Vagina (tissue), 2 donors: ENCODE measurements at places on chromosomes 13 and 19.

DNA sequence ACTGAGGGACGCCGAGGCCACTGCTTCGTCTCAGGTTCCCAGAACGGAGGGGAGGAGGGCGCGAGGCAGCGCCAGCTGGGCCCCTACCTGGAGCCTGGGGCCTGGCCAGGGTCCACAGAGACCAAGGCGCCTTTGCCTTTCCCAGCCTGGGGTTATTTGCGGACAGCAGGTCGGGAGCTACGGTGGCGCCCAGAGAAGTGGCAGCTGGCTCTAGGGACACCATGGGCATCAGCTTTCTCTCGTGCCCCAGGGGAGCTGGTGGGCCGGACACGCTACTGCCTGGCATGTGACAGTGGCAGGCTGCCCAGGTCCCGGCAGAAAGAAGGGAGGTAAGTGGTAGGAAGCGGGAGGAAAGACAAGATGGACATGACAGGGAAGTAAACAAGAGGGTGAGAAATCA is 19.0 kb downstream of the AKT2 start:
- DNase-seq, result no peak

GRCh38 chr13:98299966-98300350 is 122.9 kb upstream of the RNF113B start:
- no peak for DNase-seq

DNA sequence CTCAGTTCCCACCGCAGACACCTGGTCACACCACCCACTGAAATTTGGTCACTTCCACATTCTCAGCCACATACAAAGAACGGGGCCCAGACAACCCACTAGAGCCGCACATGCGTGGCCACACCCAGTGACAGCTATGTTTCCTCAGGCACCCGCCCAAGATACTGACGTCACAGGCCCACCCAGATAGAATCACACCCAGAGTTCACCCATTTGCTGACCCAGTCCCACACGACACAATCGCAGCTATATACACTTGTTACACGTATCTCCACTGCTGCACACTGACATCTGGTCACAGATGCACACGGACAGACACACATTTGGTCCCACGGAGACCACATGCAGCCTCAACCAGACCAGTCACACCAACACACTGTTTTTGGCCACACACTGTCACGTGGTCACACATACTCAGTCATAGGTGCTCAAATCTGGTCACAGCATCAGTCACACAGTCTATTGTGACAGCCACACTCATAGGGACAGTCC is 2.9 kb downstream of the NUMBL start:
- no peak for DNase-seq

- no peak for DNase-seq
These were observed 2.1 kb downstream of the ZMYM2 start for GRCh38 chr13:19960653-19960976.

DNA sequence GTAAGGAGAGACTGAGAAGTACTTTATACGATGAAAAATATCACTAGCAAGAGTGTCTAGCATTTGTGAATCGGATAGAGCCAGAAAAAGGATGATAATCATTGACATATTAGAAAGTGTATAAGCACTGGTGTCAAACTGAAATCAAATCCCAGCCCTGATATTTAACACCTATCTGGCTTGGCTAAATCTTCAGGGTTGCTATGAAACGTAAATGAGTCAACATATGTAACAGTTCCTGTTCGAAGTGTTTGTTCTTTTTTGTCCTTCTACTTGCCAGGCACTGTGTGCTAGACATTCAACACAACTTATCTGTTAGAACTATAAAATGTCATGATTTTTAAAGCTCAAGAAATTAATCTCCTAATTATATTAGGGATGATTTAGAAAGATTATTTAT is 40.8 kb downstream of the SERPINE3 start:
- no peak for DNase-seq

DNA sequence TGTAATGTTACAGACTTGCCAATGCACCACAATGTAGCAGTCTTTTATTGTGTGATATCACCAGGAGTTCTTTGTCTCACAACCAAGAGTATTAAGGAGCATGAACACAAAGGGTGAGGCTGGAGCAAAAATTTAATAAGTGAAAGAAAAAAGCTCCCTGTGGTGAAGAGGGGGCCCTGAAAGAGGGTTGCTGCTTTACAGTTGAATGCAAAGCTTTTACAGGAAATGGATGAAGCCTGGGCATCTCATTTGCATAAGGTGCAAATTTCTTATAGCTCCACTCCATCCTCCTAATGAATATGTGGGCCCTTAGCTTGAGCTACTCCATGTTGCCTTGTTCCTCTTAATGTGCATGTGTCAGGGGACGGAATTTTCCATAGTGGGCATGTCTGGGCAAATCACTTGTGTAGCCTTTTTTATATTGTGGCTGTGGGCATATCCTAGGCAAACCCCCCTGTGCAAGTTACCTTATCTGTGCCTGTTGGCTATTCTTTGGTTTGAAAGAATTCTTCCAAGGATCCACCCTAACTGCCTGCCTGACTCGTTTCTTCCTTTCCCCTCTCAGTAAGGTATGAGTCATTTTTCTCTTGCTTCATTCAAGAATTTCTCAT is 45.3 kb upstream of the TRPC4 start:
- no peak for DNase-seq

DNA sequence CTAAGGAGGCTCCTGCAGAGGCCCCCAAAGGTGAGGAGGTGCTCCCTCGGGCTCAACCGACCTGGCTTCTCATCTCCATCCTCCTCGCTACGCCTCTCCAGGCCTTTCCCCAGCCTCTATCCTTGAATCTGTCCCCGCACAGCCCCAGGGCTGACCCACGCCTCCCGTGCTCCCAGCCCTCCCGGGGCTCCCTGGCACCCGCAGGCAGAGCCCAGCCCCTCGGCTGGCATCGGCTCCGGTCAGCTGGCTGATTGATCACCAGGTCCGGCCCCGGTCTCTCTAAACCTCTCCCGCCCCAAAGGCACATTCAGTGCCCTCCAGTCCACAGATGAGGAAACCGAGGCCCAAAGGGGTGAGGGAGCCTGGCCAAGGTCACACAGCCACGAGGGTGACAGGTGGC is 2.5 kb downstream of the MYBPC2 start:
- no peak for DNase-seq

- no peak for DNase-seq
These were observed 1.1 kb downstream of the ZNF835 start for GRCh38 chr19:56670401-56670960.

GRCh38 chr19:7559102-7559501 is 23.6 kb downstream of the PNPLA6 start:
- no peak for DNase-seq

DNA sequence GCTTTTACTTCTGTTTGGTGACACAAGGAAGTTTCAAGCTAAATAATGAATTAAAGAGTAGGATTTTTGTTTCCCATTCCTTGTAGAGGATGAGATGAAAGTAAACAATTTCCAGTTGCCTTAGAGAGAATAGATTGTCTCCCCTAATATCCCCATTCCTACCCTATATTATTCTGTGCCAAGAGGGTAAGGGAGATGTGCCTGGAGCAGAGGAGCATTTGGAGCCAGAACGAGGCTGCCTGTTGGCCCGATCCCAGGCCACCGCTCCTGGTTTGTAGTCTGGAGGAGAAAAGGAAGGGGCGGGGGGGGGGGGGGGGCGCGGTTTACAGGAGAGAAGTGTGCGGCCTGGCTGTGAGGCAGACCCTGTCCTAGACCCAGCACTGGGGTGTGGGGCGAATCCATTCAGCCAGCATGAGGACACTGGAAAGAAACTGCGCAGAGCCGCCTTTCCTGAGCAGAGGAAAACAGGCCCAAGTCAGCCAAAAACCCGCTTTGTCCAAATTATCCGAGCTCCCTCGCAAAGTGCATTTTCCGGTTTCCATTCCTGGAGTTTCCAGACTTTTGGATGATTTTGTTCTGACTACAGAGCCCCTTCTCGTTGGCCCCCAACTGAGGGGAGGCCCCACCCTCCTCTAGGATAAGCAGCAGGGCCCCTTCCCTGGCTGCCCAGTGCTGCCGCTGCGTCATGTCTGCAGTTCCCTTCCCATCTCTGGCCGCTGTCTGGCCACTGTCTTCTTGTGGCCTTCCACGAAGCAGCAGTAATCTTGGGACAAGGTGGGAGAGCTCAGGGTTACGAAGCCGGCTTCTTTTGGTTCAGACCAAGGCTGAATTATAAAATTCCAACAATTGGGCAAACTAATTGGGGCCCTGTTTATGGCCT is 23.0 kb downstream of the NFIX start:
- no peak for DNase-seq

GRCh38 chr13:95192998-95193397 is 108.3 kb downstream of the ABCC4 start:
- no peak for DNase-seq

GRCh38 chr19:2618611-2619010 is 83.9 kb downstream of the GNG7 start:
- DNase-seq, result no peak

GRCh38 chr13:51347099-51347498 is 7.6 kb downstream of the SERPINE3 start:
- DNase-seq, result no peak
